ENCODE measurements at places on chromosomes 5 and 9. TPM values are rescaled to one million over a fixed set of nuclear protein-coding genes. Genes with fewer than 3 reads are reported as not detected.

- DNase-seq, result peak; percentile 30
Measured at GRCh38 chr9:133403766-133404453, 13.9 kb downstream of the REXO4 start.

DNA sequence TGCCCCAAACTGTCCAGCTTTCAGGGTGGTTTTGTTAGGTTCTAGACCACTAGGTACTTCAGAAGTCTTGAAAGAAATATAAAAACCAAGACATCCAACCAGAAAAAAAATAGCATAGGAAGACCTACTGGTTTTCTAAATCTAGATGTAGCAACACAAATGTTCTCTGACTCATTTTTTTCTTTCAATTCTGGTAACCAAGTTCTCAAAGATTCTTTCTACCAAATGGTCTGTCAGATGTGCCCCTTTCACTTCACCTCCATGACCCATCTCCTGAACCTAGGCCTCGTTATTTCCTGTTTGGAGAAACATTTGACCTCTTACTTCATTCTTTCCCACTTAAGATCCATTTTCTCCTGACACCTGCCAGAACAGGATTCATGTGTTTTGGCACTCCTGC lies 355.3 kb downstream of the KIAA0825 start:
- DNase-seq, result no peak

DNA sequence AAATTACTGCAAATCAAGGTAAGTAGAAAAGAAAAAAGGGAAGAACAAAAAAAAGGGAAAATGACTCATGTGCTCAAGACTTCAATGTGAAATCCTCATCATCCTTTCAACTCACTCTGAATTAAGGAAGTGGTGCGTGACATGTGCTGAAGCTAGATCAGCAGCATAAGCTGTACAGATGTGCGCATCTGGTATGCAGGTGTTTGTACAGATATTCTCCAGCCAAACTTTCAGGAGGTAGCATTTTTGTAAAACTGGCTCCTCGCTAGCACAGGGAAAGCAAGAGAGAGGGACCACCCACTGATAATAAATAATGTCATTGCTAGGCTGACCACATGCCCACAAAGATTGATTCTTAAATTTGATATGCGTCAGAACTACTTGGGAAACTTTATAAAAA lies 253.9 kb upstream of the RGMB start:
- DNase-seq, result no peak

DNA sequence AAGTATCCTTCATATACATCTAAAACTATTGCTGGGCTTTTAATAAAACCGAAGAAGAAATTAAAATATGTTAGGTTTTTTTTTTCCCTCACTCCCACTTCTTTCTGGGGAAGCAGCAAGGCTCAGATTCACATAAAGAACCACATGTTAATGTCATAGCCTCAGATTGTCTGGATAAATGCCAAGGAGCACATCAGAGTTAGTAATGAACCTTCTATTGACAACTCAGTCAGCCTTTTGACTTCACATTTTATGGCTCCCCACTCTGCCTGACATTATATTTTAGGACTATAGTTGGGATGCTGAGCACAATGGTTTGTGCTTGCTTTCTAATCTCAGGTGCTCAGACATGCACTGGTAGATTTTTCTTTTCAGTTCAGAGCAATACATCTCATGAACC lies 21.8 kb downstream of the DMAC1 start:
- peak; percentile 41 for DNase-seq

DNA sequence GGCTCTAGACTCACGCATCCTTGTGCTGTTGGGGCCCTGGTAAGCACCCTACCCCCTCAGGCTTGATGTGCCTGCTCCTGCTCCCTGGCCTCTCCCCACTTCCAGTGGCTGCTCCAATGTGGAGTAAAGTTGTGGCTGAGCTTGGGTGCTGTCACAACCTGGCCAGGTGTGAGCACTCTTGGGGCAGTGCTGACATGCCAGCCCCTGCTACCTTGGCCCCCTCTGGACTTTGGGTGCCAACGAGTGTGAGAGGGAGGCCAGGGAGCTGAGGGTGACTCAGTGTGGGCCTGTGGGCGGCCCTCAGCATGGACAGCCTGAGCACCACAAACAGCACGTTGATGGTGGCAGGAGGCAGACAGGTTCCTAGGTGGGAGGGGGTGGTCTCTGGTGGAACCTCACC lies 870.2 kb upstream of the C9orf72 start:
- no peak for DNase-seq

GRCh38 chr9:134267881-134268724 lies 58.2 kb upstream of the RXRA start:
- DNase-seq, result peak; percentile 17

- peak; percentile 17 for DNase-seq
Measured at GRCh38 chr5:64690417-64691151, at the start of gene SHISAL2B. TSS of gene SHISAL2B (plus strand) at chr5:64690503. CDS start at chr5:64690624, 121 bp downstream.

- no peak for DNase-seq
Measured at GRCh38 chr5:55540525-55540924, 5.8 kb upstream of the PLPP1 start.

CTXN3 gene
- total RNA-seq, result not detected

DNA sequence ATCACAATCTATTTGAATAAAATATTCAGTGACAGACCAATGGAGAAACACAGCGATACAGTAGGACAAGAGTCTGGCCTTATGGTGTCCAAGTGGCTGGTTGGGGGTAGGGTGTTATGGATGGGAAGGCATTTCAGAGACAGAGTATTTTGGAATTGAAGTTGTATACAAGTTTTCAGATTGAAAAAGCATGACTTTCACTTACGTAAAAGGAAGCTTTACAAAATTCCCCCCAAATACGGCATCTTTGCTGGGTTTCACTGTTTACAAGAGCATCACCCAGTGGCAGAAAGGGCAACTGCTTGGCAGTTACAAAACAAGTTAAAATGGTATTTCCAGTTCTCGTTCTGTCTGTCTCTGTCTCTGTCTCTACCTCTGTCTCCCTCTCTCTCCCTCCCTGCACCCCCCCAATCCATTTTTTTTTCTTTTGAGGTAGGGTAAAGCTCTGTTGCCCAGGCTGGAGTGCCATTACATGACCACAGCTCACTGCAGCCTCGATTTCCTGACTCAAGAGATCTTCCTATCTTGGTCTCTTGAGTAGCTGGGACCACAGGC lies 86.2 kb downstream of the PTPN3 start:
- no peak for DNase-seq

- no peak for DNase-seq
Measured at GRCh38 chr5:137190441-137190840, 308.7 kb downstream of the SPOCK1 start.

GRCh38 chr9:104863180-104863883 lies 64.6 kb downstream of the ABCA1 start:
- DNase-seq, result peak; percentile 92

DNA sequence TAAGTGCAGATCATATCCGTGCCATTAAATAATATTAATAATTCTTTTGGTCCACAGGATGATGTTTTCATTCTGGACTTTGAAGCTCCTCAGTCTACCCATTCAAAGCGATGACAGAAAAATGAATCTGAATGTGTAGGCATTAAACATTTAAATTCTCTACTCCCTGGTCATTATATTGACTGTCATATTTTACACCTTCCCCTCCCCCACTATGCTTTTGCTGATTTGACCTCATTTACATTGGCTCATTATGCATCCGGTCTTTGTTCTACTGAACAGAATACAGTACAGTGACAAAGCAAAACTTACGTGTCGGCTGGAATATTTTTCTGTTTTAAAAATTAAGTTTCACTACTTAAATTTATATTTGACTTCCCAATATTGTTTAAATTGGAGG lies 289.7 kb upstream of the TMEM161B start:
- no peak for DNase-seq

All from HT1080 (cell line).